ENCODE measurements at places on chromosomes 13 and 19. TPM values are rescaled to one million over a fixed set of nuclear protein-coding genes. Genes with fewer than 3 reads are reported as not detected.

DNA sequence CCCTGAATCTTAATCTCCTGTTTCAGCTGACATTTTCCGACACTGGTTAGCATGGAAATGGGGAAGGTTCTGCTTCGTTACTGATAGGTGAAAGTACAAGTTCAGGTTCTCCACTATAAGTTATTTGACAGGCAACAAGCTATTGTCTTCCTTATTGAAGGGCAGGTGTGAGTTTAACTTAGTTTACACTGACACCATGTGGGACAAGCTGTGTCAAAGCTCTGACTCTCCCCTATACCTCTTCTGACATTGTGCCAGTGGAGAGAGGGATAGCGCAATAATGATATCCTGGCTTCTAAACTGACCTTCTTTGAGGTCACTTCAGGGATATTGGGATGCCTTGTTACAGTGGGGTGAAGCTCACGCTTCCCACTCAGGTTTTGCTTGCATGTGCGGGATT is 587.0 kb upstream of the SLITRK5 start:
- DNase-seq = no peak

- DNase-seq = no peak
These were observed 40.1 kb downstream of the RFX2 start for GRCh38 chr19:6070207-6070681.

GRCh38 chr13:105530468-105530867 is 1005.0 kb downstream of the EFNB2 start:
- DNase-seq = no peak

- DNase-seq = no peak
These were observed 11.1 kb downstream of the CKM start for GRCh38 chr19:45311621-45312020.

GRCh38 chr13:33752597-33752996 is 65.4 kb upstream of the RFC3 start:
- no peak for DNase-seq

DNA sequence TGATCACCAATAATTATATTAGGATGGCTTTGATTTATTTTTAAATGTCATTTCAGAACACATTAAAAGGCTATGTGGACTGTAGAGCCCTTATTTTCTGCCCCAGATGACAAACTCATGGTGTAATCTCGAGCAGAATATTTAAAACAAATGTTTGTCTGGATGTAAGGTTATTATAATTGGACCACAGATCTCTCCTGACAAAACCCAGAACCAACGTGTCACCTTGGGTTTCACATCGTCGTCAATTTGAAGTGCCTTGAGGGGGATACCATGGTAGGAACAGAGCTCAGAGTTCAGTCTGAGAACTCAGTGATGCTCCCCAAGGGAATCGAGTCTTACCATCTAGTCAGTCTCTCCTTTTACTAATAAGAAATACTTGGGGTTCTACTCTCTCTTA is 2.8 kb downstream of the SACS start:
- DNase-seq = no peak

DNA sequence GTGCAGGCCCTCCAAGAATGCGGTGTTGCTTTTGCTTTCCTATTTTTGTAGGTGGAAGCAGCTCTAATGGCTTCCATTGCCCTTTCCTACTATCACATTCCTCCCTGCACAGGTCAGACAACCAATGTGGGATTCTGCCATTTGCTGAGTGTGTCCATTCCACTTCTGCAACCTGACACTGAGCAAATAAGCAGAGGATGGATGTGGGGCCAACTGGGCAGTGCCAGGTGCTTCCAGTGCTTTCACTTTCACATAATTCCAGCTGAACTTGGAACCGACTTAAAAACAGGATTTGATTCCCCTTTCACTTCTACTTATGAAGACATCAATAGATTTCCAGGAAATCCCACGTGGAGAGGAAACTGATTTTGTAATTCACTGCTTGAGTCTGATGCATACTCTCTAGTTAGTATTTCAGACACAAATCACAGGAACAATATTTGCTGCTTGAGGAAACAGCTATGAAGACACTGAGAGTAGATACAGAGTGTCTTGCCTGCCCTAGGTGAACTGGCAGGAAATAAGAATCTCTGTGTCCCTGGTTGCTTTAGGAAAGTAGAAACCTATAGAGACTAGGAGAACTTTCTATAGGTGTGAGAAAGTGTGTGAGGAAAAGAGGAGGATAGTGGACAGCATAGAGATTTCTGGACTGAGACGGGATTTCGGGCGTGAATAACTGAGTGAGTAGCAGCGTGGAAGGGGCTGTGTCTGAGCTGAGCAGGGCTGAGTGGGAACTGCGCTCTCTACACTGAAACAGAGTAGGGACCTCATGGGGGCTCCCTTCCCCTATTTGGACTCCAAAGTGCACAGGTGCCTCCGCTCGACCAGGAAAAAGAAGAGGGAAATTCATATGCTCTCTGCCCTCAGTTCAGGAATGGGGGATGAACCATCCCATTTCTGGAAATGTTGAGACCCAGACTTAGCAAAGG is 22.5 kb downstream of the LGALS16 start:
- DNase-seq = no peak

DNA sequence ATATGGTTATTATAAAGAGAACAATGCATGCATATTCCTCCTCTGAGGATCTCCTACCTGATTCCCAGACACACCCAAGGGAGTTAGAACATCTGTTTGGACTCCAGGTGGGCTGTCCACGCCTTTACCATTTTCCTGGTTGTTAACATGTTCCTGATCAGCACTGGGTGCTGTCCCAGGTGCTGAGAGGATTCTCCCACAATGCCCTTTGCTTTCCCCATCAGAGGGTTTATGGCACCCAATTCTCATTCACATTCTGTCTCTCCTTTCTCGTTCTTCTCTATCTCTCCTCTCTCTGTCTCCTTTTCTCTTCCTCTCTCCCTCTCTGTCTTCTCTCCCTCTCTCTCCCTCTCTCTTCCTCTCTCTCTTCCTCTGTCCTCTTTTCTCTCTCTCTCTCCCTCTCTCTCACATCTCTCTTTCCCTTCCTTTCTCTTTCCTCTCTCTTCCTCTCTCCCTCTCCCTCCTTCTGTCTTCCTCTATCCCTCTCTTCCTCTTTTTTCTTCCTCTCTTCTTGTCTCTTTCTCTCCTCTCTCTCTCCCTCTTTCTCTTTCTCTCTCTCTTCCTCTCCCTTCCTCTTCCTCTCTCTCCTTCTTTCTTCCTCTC is 3.3 kb upstream of the RDH13 start:
- DNase-seq = no peak

GRCh38 chr19:50501568-50502475 is 9.2 kb downstream of the JOSD2 start:
- no peak for DNase-seq

DNA sequence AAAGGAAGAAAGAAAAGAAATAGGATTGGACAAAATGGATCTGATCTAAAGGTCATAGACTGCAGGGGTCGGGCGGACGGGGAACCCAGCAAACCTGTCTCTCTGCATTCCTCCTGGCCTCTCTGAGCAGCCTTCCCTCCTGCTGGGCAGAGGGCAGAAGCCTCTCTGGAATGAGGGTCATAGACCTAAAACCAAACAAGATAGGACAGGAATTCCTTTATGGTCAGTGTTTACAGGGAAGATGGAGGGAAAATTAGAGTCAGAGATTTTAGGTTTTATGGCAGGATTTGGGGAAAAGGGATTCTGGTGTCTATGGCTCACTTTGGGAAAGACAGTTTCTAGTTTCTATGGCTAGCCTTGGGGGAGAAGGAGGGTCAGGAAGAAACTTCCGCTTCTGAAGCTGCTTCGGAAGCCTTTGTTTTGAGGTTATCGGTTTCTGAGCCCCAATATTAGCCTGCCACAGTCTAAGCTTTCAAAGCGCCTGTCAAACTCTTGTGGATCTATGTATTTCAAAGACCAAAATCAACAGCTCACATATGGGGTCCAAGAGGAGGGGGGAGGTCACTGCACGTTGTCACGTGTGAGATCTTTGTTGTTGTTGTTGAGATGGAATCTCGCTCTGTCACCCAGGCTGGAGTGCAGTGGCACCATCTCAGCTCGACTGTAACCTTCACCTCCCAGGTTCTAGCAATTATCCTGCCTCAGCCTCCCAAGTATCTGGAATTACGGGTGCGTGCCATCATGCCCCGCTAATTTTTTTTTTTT is 18.9 kb upstream of the DPRX start:
- DNase-seq = no peak

GRCh38 chr13:109426690-109426990 is 359.7 kb downstream of the IRS2 start:
- DNase-seq = no peak

DNA sequence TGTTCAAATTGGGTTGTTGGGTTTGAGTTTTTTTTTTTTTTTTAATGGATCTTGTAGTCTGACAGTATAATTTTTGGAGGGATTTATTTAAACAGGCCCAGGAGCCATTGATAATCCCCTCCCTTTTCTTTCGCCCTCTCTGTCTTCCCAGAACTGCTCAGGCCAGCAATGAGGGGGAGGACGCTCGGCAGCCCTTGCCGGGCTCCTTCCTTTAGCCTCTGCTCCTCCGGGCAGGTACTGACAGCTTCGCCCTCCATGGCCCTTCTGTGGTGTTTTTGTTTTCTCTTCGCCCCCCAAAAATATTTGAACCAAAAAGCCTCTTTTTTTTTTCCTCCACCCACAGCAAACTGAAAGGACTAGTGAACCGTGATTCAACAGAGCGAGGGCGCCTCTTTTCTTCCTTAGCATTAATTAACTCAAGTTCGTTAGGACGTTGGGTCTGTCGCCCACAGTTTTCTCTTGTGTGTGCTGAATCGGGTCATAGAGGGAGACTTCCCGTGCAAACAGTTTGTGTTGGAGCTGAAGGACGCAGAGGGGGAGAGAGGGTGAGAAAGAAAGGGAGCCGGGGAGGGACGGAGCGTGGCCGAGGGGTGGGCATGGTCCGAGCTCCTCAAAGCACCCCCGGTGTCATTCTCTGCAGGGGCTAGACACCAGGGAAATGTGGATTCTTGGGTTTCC is 21.5 kb downstream of the NFIX start:
- no peak for DNase-seq

Gene PLPPR3
- not detected for total RNA-seq

Gene CCNA1
- not detected for total RNA-seq

Gene SWSAP1
- 4.1 TPM for total RNA-seq

Gene MTRF1
- 30.9 TPM for total RNA-seq

Gene GPR4
- total RNA-seq = not detected

Gene RDH8
- total RNA-seq = not detected
